ENCODE measurements at places on chromosomes 2 and 18.
A peak's percentile ranks its signal among the peaks of the same experiment; 100 is the strongest.

DNA sequence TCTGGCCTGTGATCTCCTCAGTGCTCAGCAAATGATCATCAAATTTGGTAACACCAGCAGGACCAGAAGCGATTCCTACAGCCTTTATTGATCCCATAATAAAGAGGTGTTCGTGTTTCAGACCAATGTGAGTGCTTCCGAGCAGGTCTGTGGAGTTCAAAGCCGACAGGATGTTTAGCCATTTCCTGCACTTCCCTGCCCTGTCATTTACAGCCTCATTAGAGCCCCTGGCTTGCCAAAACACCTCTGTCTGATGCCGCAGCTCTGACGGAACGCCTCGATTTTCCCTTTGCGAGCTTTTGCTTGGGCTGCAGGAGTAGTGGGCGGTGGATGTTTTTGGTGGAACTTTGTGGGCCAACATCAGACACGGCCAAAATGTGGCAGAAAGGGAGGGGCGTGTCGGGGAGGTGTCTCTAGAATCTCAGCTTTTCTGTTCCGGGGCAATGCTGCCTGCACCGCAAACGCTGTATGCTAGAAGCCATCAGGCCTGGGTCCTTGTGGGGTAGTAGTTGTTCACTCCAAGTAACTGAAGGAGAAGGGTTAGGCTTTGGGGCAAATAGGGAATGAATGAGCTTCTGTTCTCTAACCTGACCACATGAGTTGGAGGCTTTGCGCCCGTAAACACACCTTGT is 26.1 kb upstream of the INHBB start:
- no peak for DNase-seq

- DNase-seq: no peak
Observed at GRCh38 chr2:151239624-151240023, 22.0 kb downstream of the RBM43 start.

DNA sequence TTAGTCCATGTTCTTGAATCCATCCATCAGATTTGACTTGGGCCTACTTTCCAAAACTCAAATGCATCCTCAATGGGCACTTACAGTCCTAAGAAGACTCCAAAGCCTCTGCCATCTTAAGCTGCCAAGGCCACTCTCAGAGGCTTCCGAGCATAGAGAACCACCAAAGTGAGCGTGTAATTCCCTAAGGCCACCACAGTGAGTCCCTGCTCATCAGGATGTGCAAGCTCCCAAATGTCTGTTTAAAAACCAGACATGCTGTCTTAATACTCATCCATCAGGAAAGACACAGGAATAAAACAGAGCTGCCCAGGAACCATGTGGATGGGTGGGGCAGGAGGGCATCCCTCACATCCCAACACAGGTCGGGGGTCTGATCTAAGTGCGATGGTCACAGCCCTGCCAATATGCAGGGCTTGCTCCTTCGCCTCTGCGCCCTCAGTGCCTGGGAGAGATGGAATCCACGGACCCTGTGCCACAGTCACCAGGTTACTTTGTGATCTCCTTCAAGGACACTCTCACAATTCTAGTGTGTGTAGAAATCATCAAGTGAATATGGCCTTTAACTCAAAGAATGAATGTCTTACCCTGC is 80.4 kb downstream of the POLR1A start:
- no peak for DNase-seq

GRCh38 chr2:36433311-36434217 is 78.0 kb downstream of the CRIM1 start:
- DNase-seq: no peak

GRCh38 chr2:233074106-233074505 is 14.0 kb downstream of the INPP5D start:
- no peak for DNase-seq

DNA sequence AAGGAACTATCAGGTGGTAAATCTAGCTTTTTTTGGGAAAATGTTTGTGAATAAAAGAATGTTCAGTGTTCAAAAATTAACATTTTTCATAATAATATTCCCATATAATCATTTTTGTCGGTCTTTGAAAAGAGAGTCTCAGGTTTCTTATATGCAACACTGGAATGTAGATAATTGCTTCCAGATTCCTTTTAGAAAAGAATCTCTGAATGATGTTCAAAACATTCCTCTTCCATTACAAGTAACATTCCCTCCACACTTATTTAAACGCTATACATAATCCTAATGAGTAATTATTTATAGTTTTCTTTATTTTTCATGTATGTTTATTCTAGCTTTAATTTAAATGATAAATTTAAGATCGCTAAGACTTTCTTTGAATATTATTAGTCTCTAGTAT is 7.0 kb downstream of the ZSWIM2 start:
- DNase-seq: no peak

- DNase-seq: no peak
Observed at GRCh38 chr2:223051693-223052289, at the start of gene KCNE4. KCNE4 (plus strand) TSS chr2:223052190; CDS start chr2:223052831, 641 bp downstream.

- no peak for DNase-seq
Observed at GRCh38 chr2:224333726-224334482, 68.0 kb downstream of the FAM124B start.

- DNase-seq: no peak
Observed at GRCh38 chr18:50458796-50459195, 84.0 kb downstream of the SKA1 start.

GRCh38 chr2:39625193-39625926 is 40.4 kb upstream of the TMEM178A start:
- DNase-seq: no peak

DNA sequence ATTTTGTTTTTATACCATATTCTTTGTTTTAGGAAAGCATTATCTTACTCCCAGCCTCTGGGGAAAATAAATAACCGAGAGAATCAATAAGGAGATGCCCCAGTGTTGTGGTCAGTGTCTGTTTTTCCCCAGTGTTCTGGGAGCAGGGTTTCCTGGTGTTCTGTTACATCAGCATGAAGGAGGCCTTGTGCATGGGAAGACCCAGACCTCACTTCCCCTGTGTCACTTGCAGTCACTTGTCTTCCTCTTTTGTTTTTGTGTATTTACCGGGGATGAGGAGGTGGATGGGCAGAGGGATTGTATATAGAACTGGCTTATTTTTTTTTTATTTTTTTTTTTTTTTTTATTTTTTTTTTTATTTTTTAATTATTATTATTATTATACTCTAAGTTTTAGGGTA is 45.0 kb upstream of the MGAT5 start:
- DNase-seq: no peak

DNA sequence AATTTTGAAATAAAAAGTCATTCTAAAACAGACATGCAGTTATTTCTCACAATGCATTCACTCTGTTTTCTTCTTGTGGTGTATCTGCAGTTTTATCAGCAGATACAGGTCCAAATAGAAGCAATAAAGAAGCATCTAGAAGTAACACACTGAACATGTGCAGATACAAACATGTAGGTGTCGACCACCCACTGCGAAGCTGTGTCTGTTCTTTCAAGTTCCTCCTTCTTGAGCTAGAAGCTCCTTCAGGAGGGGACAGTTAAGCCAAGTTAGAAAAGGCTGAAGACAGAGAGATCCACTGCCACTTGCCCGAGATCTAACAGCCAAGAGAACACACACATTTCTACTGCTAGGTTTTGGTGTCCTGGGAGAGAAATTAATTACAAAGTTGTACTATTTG is 30.1 kb downstream of the WDFY1 start:
- DNase-seq: no peak

GRCh38 chr18:54671291-54671881 is 80.3 kb downstream of the DYNAP start:
- no peak for DNase-seq

- DNase-seq: no peak
Observed at GRCh38 chr2:211833582-211834279, 704.9 kb downstream of the ERBB4 start.

GRCh38 chr2:116924509-116924908 is 890.0 kb upstream of the DDX18 start:
- DNase-seq: no peak

- DNase-seq: no peak
Observed at GRCh38 chr2:240250985-240251847, 110.8 kb upstream of the OTOS start.

DNA sequence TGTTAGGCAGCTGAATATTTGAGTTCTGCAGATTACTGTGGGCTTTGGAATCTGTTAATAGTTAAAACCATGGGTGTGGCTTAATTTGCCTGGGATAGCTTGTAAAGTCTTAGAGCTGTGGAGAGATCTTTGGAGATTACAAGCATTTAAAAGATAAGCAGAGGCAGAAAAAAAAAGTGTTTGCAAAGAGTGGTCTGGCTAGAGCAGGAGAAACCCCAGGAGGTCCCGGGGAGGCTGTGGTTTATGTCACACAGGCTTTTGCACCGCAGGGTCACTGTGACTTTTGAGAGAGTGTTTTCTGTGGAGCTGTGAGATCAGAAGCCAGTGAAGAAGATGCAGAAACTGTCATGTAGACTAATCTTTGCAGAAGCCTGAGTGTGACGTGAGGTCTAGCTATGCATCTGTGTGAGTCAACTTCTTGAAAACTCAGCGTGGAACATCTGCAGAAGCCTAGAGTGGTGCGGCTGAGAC is 49.0 kb downstream of the SETBP1 start:
- no peak for DNase-seq

DNA sequence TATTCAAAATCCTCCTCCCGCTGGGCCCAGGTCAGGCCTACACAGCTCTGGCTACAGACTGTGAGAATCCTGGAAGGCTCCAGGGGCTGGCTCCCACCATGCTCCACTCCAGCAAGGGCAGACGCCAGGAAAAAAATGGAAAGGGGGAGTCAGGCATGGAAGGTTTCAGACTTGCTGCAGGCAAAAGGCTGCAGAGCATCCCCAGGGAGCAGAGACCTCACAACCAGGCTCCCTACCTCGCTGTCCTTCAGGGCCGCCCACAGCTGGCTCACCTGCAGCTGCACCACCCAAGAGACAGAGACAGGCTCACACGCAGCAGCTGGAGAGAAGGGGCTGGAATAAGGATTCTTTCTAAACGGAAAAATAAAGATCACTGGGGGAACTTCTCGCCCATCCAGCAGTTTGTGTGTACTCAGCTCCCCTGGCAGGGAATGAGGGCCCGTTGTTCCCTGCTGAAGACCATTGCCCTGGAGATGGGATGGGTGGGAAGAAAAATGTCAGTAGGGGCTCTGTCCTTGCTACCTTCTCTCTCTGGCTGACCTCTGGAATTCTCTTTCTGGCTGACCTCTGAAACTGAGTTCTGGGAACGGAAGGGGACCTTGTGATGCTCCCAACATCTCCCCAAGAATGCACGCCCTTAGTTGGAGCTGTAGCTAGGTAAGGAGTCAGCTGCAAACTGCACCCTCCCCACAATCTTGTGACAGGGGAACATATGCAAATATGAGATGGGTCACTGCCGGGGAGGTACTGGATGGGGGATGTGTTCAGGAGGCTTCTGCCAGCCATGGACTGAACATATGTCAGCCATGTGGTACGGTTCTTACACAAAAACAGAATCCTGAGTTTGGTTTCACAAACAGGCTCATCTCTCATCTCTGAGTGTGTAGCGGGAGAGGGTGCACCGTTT is 34.5 kb downstream of the BCL2 start:
- DNase-seq: no peak

DNA sequence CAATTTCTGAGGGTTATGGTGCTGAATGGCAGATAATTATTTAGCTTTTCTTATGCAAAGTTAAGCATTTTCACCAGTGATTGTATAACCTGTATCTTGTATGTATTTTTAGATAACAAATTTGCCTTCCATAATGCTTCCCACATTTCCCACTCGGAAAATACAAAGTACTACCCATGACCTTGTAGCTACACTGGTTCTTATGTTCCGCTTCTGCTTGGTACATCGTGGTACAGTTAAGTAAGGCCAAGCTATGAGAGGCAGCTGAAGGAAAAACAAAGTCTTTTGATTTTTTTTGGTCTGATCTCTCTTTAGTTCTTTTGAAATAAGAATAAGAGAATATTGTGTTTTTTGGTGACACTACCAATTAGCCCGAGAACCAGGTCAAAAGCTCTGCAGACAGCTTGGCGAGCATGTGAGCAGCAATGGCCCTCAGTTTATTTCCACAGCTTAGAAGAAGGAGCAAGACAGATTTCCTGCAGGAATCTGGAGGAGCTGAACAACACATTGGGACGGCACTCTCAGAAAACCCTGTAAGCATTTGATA is 26.8 kb downstream of the SH3YL1 start:
- no peak for DNase-seq

- no peak for DNase-seq
Observed at GRCh38 chr2:10487081-10487740, 39.1 kb upstream of the ODC1 start.

DNA sequence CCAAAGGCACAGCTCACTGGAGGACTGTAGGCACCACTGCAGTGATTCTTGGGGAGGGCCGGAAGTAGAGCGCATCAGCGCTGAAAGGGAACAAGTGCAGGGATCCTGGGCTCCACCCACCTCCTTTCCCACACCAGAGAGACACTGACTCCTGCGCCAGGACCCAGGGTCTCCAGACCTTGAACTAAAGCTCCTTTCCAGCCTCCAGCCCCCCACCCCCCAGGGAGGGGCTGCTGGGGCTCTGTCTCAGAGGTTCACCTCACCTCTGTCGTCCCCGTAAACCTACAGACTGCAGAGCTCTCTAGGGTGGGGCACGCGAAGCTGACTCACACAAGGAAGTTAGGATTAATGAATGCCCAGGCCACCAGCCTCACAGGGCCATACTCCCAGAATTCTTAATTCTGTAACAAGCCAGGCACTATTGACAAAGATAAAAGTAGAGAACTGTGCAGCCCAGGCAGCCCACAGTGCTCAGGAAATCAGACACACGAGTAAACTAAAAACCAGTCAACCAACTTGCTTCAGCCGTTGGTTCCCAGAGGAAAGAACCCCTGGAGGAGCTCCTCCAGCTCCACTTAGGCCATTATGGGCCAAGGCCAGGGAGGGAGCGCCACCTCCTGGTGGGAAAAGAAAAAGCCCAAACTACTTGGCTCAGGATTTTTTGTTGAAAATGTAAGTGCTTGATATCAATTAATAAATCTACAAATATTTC is 45.1 kb upstream of the ACAA2 start:
- peak; percentile 38 for DNase-seq

GRCh38 chr2:12421046-12421445 is 295.7 kb upstream of the TRIB2 start:
- DNase-seq: no peak

GRCh38 chr2:3433776-3434400 is 54.4 kb downstream of the TRAPPC12 start:
- no peak for DNase-seq

DNA sequence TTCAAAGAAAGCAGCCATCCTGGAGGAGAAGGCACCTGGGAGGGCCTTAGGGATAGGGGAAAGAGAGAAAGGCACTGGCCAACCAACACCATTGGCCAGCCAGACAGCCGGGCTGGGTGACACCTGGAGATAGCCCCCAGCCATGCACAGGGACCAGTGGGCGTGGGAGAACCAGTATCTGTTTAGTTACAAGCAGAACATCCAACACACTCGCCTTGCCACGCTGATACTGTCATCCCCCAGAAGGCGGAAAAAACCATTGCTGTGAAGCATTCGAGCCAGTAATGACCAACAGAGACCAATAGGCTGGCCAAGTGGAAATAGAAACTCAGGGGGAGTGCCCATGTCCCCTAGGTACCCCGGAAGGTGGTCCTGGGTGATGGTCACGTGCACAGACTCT is 15.5 kb downstream of the ASPRV1 start:
- DNase-seq: no peak

- DNase-seq: no peak
Observed at GRCh38 chr2:100104718-100105677, 37.4 kb downstream of the AFF3 start.

GRCh38 chr2:121519153-121519552 is 11.5 kb upstream of the RNU4ATAC start:
- DNase-seq: no peak

All from stimulated activated CD8-positive, alpha-beta memory T cell treated with anti-CD3 and anti-CD28 coated beads, Interleukin-15, amount 100 ng/mL, for 24 hours (primary cell).